Activated naive CD8-positive, alpha-beta T cell treated with anti-CD3 and anti-CD28 coated beads for 36 hours (primary cell): ENCODE measurements at places on chromosomes 7 and 10.

- DNase-seq, result no peak
These were observed 21.3 kb downstream of the STMP1 start for GRCh38 chr7:135683609-135684008.

DNA sequence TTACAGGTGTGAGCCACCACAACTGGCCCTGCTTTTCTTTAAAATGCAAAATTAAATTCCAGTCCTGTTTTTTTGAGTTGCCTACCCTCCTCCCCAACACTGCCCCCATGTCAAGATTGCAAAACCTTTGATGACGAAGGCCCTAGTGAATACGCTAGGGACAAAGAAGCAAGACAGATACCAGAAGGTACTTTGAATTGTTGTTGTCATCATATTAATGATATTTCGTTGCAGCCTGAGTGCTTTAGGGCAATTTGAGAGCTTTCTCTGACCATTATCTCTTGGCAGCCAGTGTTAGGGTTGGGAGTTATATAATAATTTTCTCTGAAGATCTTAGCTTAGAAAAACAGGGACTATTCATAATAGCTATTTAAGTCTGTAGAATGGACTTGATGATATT lies 7.1 kb downstream of the CCSER2 start:
- DNase-seq, result no peak

DNA sequence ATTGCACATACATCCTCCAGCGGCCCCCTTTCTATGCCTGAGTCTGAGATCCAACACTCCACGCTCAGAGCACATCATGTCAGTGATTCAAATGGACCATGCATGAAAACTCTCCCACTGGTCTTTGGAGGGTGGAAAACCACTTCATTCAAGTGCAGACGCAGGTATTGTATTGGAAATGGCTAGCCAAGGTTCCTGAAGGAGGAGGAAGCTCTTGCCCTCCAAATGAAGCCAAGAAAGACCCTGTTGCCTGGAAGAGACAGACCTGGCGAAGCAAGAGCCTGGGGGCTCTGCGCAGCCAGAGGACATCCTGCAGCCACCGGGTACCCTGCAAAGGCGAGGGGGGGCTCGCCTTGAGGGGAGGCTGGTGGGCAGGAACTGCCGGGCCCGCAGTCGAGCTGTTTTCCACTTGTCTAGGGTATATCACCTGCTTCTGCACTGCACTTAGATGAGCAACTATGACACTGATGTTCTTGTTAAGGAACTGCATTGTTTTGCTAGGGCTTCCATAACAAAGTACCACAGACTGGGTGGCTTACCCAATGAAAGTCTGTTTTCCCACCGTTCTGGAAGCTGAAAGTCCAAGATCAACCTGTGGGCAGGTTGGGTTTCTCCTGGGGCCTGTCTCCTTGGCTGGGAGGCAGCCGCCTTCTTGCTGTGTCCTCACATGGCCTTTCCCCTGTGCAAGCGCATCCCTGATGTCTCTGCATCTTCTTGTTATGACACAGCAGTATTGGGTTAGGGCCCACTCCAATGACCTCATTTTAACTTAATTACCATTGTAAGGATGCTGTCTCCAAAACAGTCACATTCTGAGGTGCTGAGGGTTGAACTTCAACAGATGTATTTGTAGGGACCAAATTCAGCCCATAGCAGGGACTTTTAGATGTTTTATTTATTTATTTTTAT lies 233.4 kb downstream of the ARHGAP12 start:
- no peak for DNase-seq

- no peak for DNase-seq
These were observed 67.7 kb downstream of the AKR1B1 start for GRCh38 chr7:134391223-134391622.

GRCh38 chr7:151186640-151187408 lies at the start of gene ASB10:
TSS of gene ASB10 (minus strand) at chr7:151187250. CDS start at chr7:151187130, 120 bp downstream.
- no peak for DNase-seq

DNA sequence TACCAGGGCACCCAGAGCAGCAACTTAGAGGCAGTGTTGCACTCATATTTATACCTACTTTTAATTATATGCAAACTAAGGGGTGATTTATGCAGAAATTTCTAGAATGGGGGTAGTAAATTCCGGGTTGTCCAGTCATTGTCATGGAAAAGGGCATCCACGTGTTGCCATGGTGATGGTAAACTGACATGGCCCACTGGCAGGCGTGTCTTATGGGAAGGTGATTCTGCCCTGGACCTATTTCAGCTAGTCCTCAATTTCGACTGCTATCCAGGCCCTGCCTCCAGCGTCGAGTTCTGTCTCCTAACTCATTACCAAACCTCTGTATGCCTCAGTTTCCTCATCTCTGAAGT lies 12.8 kb downstream of the SNX8 start:
- DNase-seq, result no peak

GRCh38 chr10:17984056-17984455 lies 32.3 kb downstream of the SLC39A12 start:
- no peak for DNase-seq

- DNase-seq, result no peak
These were observed 178.0 kb upstream of the FZD1 start for GRCh38 chr7:91086200-91086599.

- no peak for DNase-seq
These were observed 176.8 kb downstream of the TWIST1 start for GRCh38 chr7:18940593-18941134.

GRCh38 chr10:29248158-29248557 lies 40.7 kb upstream of the LYZL1 start:
- DNase-seq, result no peak

- no peak for DNase-seq
These were observed 3.9 kb upstream of the NOBOX start for GRCh38 chr7:144407266-144407931.

- DNase-seq, result no peak
These were observed 19.8 kb upstream of the COL1A2 start for GRCh38 chr7:94374721-94375566.

- no peak for DNase-seq
These were observed 104.7 kb upstream of the KLF14 start for GRCh38 chr7:130838738-130839137.

DNA sequence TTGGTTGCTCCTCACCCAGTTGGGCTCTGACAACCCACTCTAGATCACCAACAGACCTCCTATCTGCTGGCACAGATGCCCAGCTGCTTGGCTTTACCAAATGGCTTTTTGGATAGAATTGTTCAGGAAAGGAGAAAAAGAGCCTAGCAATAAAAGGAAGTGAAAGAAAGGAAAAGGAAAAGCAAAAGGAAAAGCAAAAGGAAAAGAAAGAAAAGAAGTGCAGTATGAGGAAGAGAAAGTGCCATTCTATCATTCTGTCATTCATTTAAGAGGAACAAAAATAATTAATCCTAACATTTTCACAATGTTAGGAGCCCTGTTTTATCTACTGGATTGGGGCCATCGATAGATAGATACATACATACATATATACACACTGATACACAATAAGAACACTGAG lies 353.6 kb downstream of the THSD7A start:
- no peak for DNase-seq

GRCh38 chr7:92788559-92789183 lies 47.7 kb downstream of the CDK6 start:
- DNase-seq, result no peak

DNA sequence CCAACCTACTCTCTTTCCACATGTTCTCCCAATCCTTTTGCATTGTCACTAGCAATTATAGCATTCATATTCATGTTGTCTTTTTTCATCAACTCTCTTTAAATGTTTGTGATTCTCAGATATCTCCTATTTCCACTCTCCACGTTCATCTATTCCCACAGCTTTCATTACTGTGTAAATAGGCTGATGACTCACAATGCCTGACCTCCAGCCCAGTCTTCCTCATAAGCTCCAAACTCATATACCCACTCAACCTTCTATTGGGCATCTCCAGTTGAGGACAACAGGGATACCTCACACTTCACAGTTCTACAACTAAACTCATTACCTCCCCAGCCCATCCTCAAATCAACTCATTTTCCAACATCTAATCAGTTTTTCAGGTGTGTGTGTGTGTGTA lies 194.1 kb downstream of the DGKI start:
- no peak for DNase-seq

GRCh38 chr10:917999-918398 lies 13.5 kb downstream of the LARP4B start:
- no peak for DNase-seq

- no peak for DNase-seq
These were observed 45.1 kb upstream of the MET start for GRCh38 chr7:116626886-116627285.

GRCh38 chr10:96257944-96258343 lies 13.4 kb downstream of the BLNK start:
- DNase-seq, result no peak

DNA sequence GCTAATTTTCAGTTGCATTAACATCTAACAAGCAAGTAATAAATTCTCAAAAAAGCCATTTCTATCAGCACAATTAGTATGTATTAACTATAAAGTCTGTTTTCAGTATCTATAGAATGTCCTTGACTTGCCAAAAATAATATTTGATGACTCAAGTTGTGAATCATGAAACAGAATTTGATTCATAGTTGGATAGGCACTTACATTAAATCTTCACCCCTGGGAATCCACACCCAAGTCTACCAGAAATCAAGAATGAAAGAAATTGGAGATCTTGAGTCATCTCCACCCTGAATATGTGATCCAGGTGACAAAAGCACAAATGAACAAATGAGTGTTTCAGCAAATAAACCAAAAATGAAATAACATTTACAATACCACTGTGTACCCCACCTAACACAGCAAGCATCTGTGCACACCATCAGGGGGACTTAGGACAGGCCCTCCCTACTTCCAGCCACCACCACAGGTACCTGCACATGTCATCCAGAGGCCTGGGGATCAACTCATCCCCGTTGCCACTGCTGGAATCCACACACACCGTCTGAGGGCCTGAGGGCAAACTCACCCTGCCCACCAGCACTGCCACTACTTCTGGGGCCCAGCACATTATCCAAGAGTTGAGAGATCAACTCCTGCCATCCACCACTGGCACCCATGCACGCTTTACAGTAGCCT lies 160.1 kb downstream of the MTERF1 start:
- no peak for DNase-seq

GRCh38 chr10:89240519-89240918 lies 11.1 kb downstream of the LIPA start:
- DNase-seq, result no peak

GRCh38 chr7:36894190-36894589 lies 169.9 kb upstream of the AOAH start:
- peak; percentile 2 for DNase-seq
